ENCODE measurements at places on chromosomes 3 and 15. TPM values are rescaled to one million over a fixed set of nuclear protein-coding genes. Genes with fewer than 3 reads are reported as not detected.

DNA sequence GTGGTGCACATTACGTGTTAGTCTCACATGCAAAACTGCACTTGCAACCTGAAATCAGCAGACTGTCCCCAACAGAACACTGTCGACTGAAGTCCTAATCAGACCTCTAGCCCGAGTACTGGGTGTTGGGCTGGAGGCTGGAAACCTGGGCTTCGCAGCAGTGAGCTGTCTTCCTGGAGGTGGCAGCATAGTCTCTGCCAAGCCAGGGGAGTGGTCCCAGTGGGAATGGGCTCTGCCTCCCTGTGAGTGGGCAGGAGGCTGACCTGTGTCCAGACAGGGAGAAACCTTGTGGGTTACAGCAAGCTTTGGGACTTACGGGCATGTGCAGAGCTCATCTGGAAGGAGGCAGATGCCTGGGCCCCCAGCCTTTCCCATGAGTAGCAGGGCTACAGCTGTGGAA lies 38.2 kb upstream of the MYZAP start:
- DNase-seq: no peak
- no peaks in the 10 kb centered on the region for H3K27me3 ChIP-seq
- no peak overlapping the region for H3K4me3 ChIP-seq

- no peaks in the 10 kb centered on the region for H3K4me1 ChIP-seq
Measured at GRCh38 chr3:29249829-29250345, 31.0 kb upstream of the RBMS3 start.

DNA sequence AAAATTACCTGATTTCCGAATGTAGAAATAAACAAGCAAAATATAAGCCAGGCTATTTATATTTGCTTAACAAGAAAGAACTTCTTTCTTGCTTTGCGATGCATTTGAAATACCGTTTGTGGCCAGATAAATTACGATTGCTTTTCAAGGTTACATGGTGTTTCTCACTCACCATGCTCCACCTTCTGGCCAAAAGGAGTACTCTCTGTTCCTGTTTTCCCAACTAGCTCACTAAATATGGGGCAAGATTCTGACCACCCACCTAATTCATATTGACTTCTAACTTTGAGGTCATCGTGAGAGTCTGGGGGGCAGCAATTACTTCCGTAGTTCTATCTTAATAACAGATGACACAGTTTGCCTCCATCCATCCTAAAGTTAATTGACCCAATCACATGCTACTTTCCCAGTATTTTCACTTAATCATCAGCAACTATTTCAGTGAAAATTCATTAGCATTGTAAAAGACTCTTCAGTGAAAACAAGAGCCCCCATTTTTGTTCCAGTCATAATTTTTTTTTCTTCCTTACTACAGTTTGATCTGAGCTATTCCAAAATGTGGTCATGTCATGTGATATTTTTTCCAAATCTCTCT lies 25.9 kb downstream of the ACP3 start:
- H3K36me3 ChIP-seq: peaks cover 2% of the 10 kb centered on the region
- H3K27me3 ChIP-seq: no peaks in the 10 kb centered on the region
- no peaks in the 10 kb centered on the region for H3K4me1 ChIP-seq

CRTAP gene
- 105 TPM for polyA plus RNA-seq
